ENCODE measurements at places on chromosomes 7 and 10.

GRCh38 chr10:8628351-8628750, 573.9 kb downstream of the GATA3 start:
- DNase-seq = no peak

- no peak for DNase-seq
These were observed 140.7 kb downstream of the BUB3 start for GRCh38 chr10:123294886-123295285.

DNA sequence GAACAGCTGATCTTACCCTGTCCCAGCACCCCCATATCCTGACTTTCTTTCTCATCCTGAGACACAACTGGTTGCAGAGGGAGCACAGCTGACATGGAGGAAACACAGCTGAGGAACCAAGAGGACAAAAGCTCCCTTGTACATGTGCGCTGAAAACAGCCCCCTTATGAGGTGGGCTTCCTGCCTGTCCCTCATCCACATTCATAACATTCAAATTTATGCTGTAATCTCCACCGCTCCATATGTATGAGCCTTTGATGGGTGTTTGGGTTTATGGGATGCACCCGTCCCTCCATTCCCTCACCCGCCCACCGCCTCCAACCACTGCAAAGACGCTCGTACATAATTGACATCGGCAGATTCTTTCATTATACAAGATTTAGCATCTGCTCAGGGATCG, 49.6 kb upstream of the BTRC start:
- no peak for DNase-seq

DNA sequence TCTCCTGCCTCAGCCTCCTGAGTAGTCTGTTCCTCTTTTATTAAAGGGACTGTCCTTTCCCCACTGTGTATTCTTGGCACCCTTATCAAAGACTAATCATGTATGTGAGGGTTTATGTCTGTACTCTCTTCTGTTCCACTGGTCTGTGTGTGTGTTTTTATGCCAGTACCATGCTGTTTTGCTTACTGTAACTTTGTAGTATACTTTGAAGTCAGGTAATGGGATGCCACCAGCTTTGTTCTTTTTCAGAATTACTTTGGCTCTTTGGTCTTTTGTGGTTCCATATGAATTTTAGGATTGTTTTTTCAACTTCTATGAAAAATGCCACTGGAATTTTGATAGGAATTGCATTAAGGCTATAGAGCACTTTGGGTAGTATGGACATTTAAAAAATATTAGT, 14.1 kb upstream of the AMZ1 start:
- no peak for DNase-seq

DNA sequence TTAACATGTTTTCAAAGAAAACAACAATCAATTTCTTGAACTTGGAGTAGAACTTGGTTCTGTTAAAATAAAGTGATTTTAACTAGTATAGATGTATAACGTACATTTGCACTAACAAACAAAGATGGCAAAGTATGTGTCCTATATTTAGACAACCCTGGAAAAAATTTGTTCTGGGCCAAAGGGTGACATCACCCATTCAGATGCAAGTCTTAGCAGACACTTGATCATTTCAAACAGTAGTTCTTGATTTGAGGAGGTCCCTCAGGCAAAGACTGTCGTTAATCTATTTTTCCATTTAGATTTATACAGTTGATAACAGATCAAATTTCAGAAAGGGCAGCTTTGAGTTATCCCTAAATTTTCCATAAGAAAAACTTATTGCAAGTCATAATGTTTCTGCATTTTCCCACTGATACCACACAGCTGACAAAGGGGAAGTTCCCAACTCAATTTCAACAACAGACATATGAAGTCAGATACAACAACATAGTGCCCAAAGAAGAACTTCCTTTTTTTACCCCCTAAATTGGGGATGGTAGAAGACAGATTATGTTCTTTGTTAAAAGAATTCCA, 5.2 kb downstream of the NMT2 start:
- no peak for DNase-seq

DNA sequence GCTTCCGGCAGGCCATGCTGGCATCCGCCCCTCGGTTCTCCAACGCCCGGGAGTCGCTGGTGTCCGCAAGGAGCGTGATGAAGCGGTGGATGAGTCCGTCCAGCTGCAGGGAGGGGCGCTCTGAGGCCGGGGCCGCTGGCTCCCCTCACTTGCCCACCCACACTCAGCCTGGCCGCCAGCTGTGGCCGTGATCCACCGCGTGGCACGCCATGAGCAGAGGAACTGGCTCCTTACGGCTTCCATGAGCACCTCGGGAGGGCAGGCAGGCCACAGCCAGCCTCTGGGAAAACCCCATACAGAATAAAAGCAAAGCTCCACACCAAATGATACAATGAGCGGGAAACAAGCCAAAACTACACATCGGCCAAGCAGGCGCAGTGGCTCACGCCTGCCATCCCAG, 15.5 kb upstream of the MICALL2 start:
- DNase-seq = no peak

DNA sequence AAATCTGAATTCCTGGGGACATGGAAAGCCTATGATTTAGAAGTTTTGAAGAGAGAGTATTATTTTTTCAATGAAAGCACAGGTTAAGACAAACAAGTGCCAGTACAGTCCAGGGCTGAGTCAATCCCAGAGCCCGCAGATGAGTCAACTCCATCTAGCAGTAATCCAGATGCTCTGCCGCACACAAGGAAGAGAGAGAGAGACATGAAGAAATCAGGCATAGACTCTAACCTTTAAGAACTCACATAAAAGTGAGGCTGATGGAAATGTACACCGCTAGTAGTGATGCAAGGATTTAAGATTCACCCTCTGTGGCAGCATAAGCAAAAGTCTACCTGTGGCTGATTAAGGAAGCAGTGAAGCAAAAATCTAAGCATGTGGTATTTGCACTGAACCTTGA, 651.5 kb downstream of the TNS3 start:
- DNase-seq = no peak

GRCh38 chr7:77393261-77393660, 22.9 kb downstream of the GSAP start:
- no peak for DNase-seq

DNA sequence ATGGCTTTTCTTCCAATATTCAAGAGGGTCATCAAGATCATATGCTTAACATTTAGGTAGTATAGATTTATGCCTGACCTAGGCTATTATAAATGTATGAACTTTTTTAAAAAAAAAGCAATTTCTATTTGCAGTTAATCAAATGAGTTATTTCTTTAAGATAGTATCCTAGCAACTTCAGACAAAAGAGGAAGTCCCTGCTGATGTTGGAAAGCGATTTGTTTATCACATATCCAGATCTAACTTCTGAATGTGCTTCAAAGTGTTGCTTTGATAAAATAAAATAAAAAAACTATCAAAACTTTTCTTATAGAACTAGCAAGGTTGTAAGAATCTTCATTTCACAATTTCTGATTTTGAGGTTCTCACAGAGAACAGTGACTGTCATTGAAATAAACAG, 401.9 kb upstream of the PHF14 start:
- DNase-seq = no peak

DNA sequence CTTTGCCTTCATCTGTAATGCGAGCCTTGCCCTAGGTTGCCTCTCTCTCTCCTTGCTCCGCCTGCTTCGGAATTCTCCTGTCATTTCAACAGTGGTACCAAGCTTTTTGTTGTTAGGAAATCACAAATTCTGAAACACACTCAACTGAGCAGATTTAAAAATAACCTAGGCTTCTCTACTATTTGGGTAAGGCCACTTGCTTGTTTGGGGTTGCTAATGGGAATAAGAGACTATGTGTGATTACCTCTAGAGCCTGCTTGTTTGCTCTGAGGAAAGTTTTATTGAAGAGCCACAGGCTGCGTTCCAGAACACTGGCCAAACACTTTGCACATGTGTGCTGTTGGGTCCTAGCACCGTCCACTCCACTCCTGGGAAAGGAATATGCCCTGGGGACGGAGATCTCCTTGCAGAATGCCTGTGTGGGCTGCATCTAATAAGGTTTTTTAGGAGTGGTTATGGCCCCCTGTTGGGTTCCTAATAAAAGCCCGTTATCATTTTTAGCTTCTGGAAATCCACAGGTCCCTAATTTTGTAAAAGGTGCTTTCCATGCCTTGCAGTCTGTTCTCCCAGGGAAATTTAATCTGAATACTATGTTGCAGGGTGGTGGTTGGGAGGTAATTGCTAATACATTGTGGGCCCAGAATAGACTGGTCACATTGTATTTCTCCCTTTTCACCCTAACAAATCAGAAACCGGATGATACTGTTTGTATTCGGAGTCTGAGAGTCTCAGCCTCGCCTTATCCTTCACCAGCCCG, 68.7 kb upstream of the KLF6 start:
- DNase-seq = no peak
